ENCODE measurements at places on chromosomes 13 and 19. TPM values are rescaled to one million over a fixed set of nuclear protein-coding genes. Genes with fewer than 3 reads are reported as not detected.

The HSPB6 gene
- 29.6 TPM for polyA plus RNA-seq

The PRTN3 gene
- polyA plus RNA-seq, result 1.3 TPM

The LRRC63 gene
- 0.22 TPM for polyA plus RNA-seq

The HSD17B14 gene
- polyA plus RNA-seq, result 8.3 TPM
